ENCODE measurements at places on chromosomes 2 and 18.

GRCh38 chr18:11669948-11670275, 19.2 kb upstream of the GNAL start:
- no peak for DNase-seq

GRCh38 chr2:108565778-108566375, 31.6 kb downstream of the LIMS1 start:
- DNase-seq, result no peak

GRCh38 chr2:64317707-64318475, 136.1 kb upstream of the LGALSL start:
- no peak for DNase-seq

GRCh38 chr2:28049416-28049815, 158.9 kb downstream of the BABAM2 start:
- DNase-seq, result no peak

GRCh38 chr2:154995361-154995760, 296.9 kb downstream of the KCNJ3 start:
- DNase-seq, result no peak

DNA sequence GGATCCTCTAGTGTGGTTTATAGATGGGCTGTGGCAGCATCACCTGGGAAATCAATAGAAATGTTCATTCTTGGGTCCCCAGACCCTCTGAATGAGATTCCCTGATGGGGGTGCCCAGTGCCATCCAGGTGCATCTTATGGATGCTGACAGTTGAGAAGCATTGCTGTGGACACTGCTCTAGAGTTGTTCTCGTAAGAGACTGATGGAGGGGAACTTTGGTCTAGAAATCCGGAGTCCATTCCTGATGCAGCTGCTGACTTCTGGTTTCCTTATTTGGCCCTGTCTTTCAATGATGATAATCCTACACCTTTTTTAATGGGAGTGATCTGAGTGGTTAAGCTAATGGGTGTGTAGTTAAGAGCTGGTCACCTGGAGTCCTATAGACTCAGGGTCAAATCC, 28.3 kb upstream of the E2F6 start:
- DNase-seq, result no peak

GRCh38 chr2:237307474-237307873, 106.5 kb downstream of the COL6A3 start:
- DNase-seq, result no peak

DNA sequence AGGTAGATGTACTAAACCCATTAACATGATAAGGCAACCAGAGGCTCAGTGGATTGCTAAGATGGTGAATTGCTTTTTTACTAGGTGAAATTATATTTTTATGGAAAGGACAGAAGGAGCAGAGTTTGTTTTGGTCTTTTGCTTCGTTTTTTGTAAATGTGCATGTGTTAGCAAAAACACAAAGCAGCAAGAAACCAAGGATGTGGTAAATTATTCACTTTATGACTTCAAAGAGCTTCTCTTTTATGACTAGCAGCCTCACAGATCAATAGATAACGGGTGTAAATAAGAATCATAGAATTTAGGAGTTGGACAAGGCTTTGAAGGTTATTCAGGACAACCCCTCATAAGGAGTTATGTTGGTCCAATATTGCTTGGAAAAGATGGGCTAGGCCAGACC, 615.0 kb downstream of the DPP10 start:
- no peak for DNase-seq

DNA sequence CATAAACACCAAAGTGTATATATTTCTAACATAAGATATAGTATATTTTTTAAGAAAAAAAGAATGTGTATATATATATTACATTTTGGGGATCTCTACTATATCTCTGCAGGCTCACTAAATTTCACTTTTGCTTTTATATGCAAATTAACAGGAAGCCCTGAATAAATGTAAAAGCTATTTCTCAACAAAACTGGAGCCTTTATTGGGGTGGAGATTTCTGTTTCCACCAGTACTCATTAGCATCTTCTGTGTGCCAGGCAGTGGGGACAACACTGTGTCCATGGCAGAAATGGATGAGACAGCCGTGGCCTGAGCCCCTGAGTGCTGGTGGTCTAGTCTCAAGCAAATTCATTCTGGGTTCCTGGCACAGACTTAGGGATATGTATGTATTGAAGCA, 41.3 kb downstream of the C18orf63 start:
- no peak for DNase-seq

GRCh38 chr18:32019251-32019948, 775 bp downstream of the RNF125 start:
- DNase-seq, result peak; percentile 60

DNA sequence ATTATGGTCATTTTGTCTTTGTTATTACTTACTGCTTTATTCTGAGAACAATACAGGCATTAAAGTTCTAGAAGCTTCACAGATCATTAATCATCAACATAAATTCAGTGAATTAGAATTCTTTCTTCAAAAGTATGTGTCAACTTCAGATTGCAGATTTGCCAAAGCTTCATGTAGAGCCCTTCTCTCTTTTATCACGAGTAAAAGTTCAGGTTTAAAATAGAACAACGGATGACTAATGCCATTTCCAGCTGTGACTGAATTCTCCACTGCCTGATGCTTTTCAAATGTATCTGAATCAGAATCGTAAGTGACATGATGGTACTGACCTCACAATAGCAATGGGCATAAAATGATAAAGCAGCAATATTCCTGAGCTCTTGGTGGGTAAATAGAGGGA, 116.0 kb downstream of the ABCA12 start:
- DNase-seq, result no peak

DNA sequence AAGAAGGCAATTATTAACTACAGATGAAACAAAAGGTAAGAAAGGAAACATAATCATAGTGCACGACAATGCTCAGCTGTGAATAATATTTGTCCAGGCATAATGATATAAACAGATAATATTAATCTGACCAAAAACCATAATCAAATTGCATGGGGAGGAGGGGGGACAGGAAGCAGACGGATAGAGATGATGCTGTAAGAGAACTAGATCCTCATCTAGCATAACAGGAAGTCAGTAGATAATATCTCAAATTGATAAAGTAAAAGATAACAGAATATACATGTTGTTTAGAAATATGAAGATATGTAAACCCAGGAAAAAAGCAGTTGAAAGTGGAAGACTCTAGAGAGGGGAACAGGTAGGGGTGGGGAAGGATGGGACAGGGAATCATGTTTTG, 84.9 kb upstream of the TGFA start:
- DNase-seq, result no peak
